Activated naive CD4-positive, alpha-beta T cell treated with anti-CD3 and anti-CD28 coated beads, Interleukin-2, amount 50 U/mL, for 72 hours (primary cell): ENCODE measurements at places on chromosomes 4 and X.

DNA sequence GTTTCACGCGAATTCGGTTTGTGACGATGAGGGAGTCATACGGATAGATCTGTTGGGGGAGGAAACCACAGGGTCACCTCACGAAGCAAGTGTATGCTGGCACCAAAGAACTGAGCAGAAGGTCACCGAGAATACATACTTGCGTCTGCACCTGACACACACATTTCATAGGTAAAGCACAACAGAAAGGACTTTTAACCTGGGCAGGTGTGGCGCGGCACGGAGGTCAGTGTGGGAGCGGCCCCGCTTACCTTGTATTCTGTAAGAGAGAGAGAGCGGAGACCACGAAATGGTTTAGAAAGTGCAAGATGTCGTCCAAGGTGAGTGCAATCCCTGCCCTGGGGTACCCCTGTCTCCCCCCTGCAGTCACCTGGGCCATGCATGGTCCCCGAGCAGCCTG lies 43.6 kb upstream of the AFAP1 start:
- DNase-seq = no peak

- peak; percentile 64 for DNase-seq
These were observed at the start of gene ARL9 for GRCh38 chr4:56505269-56506130. Gene ARL9 (plus strand): TSS chr4:56505791. CDS start chr4:56505863, 72 bp downstream.

DNA sequence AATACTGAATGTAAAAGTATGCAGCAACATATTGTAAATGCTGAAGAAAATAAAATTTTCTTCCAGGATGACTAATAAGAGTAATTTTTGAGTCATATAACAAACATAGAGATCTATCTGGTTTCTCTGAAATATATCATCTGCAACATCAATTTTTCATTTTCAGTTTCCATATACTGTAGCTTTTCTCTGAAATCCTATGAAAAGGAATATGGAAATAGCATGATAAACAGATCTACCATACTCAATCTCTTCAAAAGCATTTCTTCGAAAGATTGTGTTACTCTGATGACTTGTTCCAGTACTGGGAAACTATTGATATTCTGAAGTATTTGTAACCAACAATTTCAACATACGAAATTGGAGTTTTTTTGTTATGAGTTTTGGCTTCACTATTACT lies 1156.7 kb downstream of the FAM133A start:
- no peak for DNase-seq

DNA sequence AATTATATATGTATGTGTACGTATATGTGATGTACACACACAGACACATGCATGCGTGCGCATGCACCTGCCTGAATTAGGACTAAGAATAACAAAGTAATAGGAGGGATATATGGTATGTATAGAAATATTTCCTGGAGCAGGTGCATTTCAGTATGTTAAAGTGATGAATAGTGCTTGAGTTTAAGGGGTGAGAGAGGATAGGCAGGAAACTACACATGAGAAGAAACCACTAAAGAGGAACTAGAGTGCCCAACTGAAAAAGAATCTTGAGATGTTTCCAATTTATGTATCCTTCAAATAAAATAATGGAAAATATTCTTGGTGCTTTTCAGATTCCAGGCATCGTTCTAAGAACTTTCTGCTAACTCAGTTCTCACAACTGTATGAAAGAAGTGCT lies 52.6 kb upstream of the UNC5C start:
- no peak for DNase-seq

GRCh38 chrX:41350976-41351569 lies 17.1 kb downstream of the DDX3X start:
- DNase-seq = no peak

DNA sequence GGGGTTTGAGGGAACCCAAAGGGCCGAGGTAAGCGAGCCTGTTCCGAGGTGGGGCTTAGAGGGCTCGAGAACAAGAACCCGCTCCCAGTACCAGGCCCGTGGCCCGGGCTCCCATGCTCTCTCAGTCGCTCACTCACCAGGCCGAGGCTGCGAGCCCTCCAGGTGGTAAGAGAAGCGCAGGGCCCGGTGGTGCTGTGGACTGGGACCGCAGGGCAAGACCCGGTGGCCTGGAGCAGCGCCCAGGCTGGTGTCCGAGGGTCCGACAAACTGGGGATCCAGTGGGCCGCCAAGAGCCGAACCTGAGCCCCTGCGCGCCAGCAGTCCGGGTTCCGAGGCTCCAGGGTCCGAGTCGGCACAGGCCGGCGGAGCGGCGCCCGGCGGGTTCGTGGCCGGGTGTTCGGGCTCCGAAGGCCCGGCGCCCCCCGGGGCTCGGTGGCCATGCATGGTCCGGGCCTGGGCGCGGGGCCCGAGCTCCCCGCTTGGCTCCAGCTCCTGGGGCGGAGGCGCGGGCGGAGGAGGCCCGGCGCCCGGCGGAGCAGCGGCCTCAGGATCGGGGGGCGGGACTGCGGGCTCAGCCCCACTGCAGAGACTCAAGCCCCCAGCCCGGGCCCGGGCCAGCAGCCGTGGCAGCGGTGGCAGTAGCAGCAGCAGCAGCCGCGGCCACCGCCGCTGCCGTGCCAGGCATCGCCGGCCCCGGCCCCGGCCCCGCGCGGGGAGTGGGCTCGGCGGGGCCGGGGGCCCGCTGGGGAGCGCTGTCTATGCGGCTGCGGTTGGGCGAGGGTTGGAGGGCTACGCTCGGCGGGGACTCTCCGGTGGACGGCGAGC lies 833 bp downstream of the FGD1 start:
- DNase-seq = no peak
